T-helper 17 cell (primary cell): ENCODE measurements at places on chromosomes 12 and 14. TPM values are rescaled to one million over a fixed set of nuclear protein-coding genes. Genes with fewer than 3 reads are reported as not detected.

- DNase-seq, result no peak
- H3K4me3 ChIP-seq, result no peak overlapping the region
- H3K4me1 ChIP-seq, result no peaks in the 10 kb centered on the region
- no peak overlapping the region for H3K27ac ChIP-seq
- H3K27me3 ChIP-seq, result peaks cover 64% of the 10 kb centered on the region
- H3K36me3 ChIP-seq, result peaks cover 3% of the 10 kb centered on the region
These were observed 44.3 kb downstream of the TUNAR start for GRCh38 chr14:95920769-95921438.

DNA sequence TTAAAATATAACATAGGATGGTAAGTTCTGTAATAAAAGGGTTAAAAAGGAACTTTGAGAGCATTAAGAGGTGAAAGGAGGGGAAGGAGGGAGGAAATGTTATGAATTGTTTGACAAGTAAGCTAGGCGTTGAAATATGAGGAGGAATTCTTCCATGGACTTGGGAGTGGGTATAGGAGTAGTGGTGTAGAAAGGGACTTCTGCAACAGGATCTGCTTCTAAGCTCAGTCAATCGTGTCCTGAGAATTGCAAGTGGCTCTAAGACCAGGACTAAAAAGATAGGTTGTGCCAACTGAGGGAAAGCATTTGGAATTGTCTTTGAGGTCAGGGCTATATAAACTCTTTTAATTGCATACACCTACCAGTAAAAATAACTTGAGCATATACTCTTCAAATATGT lies 74.1 kb upstream of the SLC38A2 start:
- no peak overlapping the region for H3K27ac ChIP-seq
- no peak overlapping the region for H3K4me3 ChIP-seq
- H3K4me1 ChIP-seq, result peaks cover 10% of the 10 kb centered on the region
- H3K27me3 ChIP-seq, result peaks cover 8% of the 10 kb centered on the region

DNA sequence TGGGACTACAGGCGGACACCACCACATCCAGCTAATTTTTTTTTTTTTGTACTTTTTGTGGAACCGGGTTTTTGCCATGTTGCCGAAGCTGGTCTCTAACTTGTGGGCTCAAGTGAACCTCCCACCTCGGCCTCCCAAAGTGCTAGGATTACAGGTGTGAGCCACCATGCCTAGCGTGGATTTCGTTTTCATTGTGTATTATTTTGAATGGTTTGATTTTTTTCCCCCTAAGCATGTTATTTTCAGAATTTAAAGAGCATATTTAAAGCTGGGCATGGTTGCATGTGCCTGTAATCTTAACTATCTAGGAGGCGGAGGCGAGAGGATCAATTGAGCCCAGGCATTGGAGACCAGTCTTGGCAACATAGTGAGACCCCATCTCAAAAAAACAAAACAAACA lies 13.1 kb downstream of the TMEM63C start:
- H3K4me1 ChIP-seq, result no peaks in the 10 kb centered on the region
- H3K27me3 ChIP-seq, result peaks cover 26% of the 10 kb centered on the region
- H3K36me3 ChIP-seq, result no peaks in the 10 kb centered on the region
- no peak for DNase-seq
- H3K27ac ChIP-seq, result no peak overlapping the region

DNA sequence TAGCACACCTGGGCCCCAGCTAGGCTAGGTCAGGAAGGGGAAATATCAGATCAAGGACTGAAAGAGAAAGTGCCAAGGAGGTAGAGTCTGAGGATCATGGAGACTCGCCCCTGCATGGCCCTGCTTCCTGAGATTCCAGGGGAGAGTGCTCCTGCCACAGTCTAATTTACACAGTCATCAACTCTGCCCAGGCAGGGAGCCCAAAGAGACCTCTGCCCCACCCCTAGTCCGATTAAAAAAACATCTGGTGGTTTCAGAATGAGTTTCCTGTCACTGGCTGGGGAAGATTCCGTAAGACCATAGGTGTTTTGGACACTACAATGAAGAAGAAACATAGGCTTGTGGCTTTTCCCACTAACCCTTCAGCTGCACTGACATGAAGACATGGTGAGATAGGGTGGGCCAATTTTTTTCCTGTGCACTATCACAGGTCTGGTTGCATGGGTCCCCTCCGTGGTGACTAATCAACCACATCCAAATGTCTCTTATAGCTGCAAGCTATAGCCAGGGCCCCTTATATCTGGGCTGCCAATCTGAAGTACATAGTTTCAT lies 31.5 kb upstream of the GZMB start:
- H3K4me3 ChIP-seq, result peak overlapping the region; percentile 67
- H3K4me1 ChIP-seq, result peaks cover 2% of the 10 kb centered on the region
- no peak overlapping the region for H3K27ac ChIP-seq
- peaks cover 5% of the 10 kb centered on the region for H3K36me3 ChIP-seq
- DNase-seq, result no peak

- H3K4me3 ChIP-seq, result no peak overlapping the region
- H3K27ac ChIP-seq, result no peak overlapping the region
- H3K27me3 ChIP-seq, result peaks cover 6% of the 10 kb centered on the region
- no peak for DNase-seq
- H3K36me3 ChIP-seq, result no peaks in the 10 kb centered on the region
These were observed 258.9 kb downstream of the VRK1 start for GRCh38 chr14:97056086-97056485.

DNA sequence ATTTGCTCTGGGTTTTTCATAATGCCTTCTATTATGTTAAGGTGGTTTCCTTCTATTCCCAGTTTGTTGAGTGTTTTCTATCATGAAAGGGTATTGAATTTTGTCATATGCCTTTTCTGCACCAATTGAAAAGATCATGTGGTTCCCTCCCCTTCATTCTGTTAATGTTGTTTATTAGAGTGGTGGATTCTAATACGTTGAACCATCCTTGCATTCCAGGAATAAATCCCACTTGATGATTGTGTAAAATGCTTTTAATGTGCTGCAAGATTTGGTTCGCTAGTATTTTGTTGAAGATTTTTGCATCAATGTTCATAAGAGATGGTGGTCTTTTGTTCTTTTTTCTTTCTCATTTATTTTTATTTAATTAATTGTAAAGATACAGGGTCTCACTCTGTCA lies 55.2 kb downstream of the ATP23 start:
- no peak overlapping the region for H3K27ac ChIP-seq
- H3K4me1 ChIP-seq, result no peaks in the 10 kb centered on the region
- DNase-seq, result no peak

DNA sequence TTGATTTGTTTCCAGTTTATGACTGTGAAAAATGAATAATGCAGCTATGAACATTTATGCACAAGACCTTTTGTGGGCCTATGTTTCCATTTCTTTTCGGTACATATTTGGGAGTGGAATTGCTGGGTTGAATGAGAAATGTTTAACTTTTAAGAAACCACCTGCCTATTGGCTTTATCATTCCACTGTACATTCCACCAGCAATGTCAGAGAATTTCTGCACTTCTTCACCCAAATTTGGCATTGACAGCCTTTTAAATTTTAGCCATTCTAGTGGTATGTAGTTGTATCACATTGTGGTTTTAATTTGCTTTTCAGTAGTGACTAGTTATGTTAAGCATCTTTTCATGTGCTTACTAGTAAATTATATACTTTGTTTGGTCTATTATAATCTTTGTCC lies 317.0 kb upstream of the TMTC1 start:
- H3K27ac ChIP-seq, result no peak overlapping the region
- H3K27me3 ChIP-seq, result no peaks in the 10 kb centered on the region
- no peak overlapping the region for H3K4me3 ChIP-seq
- no peak for DNase-seq

FGF23 gene
- not detected for total RNA-seq
